ENCODE measurements at places on chromosomes 1 and 21. TPM values are rescaled to one million over a fixed set of nuclear protein-coding genes. Genes with fewer than 3 reads are reported as not detected.

GRCh38 chr1:151825751-151826660 is 5.6 kb downstream of the RORC start:
- no peak for DNase-seq

GRCh38 chr1:111880881-111881837 is 108.3 kb downstream of the KCND3 start:
- peak; percentile 11 for DNase-seq

GRCh38 chr1:34590211-34590623 is 164.6 kb upstream of the GJB5 start:
- no peak for DNase-seq

DNA sequence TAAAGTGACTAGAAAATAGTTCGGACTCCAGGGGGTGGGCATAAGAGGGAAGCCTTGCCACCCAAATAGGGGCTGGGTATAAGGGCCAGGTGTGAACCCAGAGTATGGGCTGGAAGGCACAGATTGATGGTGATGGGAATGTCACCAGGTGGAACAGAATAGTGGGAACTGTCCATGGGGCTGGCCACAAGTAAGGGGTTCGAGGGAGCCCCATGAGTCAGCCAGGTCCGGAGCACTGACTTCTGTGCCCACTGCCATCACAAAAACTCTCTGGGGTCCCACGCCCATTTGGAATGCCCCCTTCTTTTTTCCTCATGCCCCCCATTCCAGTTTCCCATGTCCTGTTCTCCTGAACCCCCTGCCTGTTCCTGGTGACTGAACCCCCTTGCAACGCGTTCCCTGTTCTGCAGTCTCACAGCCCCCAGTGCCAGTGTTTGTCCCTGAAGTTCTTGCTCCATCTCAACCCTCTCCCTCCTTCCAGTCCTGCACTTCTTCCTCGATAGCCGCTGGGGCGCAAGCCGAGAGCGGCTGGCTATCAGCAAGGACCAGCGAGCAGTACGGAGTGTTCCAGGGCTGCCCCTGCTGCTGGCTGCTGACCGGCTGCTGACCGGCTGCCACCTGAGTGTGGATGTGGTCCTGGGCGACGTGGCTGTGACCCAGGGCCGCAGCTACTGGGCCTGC is 7.9 kb downstream of the TRIM46 start:
- no peak for DNase-seq

DNA sequence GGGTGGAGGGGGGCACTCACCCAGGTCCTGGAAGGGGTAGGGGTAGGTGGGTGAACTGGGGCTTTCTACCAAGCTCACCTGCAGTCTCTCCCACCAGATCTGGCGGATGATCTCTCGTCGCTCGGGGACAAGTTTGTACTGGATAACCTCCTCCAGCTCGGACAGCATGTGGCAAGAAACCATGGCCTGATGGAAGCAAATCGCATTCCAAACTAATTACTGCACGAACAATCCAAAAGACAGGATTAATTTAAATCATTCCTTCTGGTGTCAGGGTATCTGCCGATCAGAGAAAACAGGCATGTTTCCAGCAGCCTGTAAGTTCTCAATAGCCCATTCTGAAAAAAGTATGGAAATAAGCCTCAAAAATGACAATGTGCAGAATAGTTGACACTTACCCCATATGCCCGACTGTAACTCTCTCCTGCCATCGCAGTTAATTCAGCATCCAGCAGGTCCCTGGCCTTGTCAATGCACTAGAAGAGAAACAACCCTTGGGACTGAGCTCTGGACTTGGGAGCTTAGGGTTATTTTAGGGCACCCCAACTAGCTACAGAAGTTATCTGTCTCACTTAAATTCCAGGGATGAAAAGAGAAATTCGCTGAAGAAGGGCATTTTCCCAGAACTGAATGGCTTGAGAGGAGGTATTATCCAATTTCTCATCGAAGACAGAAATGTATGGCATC is 44.4 kb upstream of the ANGPTL7 start:
- no peak for DNase-seq

DNA sequence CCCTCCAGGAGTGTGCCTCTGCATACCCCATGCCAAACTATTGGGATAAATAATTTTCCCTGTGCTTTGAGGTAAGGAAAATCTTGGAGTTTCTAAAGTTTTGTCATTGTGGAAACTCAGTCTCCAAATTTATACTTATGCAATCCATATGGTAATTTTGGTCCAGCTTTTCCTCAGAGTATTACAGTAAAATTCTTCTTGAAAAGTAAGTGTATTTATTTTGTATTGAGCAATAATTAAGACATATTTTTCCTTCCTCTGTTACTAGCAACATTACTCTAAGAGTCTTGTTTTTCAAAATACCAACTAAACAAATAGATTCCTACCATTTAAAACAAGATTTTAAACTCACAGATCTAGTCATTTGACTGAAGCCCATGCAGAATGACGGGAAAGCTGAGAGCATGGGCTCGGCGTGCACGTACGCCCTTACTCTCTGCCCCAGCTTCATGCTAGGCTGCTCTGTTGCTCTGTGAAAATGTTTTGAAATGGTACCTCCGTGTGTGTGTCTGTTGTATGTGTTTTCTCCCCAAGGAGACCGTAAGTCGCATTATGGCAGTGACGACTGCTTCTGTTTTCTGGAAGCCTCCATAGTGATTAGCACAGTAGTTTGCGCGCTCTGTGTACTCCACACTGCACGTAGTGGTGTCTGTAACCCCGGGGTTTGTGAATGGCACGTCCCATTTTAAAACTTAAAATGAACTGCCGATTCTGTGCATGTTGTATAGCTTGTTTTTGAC is 165.3 kb downstream of the SDCCAG8 start:
- DNase-seq: no peak

DNA sequence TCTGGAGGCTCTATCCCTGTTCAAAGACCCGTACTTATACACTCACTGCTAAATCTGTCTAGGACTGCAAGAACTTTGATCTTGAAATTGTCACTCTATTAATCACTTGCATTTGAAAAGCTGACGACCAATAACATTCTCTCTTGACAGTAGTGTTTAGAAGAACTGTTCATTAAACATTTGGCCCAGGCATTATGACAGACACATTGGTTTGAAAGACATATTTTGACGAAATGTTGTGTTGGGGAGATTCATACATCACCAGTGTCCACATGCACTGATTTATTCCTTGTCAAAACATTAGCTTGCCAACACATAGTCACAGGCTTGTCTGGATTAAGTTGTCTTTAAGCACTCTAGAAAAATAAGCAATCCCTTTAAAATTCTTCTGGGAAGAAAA is 951.3 kb downstream of the ADGRL2 start:
- DNase-seq: no peak

RGS8 gene
- not detected for total RNA-seq

LMX1A gene
- total RNA-seq: not detected

A3GALT2 gene
- 0.32 TPM for total RNA-seq

SERTAD4 gene
- total RNA-seq: not detected

PARP1 gene
- 79.3 TPM for total RNA-seq
